SHP77 (cell line): ENCODE measurements at places on chromosomes 1 and 21.

DNA sequence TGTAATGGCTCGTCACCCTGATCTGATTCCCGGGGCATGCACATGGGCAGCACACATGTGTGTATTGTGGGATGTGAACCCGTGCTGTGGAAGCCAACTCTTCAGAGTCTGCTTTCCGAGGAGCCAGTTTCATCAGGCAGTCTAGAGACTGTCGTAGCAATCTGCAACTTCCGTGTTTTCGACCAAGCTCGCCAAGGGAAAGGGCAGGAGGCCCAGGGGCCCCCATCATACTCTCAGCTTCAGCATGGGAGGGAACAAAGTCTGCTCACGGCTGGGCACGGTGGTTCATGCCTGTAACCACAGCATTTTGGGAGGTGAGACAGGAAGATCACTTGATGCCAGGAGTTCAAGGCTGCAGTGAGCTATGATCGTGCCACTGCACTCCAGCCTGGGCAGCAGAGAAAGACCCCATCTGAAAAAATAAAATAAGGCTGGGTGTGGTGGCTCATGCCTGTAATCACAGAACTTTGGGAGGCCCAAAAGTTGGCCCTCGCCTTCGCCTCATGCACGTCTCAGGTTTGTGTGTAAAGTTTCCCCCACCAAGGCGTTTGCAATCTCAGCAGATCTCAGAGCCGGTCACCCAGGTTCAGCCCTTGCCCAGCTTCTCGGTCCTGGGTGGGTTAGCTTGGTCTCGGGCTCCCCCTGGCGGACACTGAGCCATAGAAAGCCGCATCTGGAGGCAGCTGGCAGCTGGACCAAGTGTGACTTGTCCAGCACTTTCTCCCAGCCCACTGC is 48.5 kb upstream of the SLC25A33 start:
- DNase-seq = peak; percentile 71

- no peak for DNase-seq
These were observed 19.1 kb upstream of the CD101 start for GRCh38 chr1:116982319-116983004.

DNA sequence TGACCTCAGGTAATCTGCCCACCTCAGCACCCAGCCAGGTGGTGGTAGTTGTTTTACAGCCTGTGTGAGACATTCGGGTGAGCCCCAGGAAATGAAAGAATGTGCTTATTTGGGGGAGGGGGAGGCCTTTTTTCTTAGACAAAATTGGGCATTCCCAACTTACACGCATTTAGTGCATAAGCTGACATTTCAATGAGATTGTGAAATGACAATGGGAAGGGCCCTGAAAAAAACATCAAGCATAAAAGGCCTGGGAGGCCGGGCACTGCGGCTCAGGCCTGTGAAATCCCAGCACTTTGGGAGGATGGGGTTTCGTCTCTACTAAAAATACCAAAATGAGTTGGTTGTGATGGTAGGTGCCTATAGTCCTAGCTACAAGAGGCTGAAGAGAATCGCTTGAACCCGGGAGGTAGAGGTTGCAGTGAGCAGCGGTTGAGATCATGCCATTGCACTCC is 5.0 kb downstream of the GAS5 start:
- DNase-seq = no peak

GRCh38 chr21:42682661-42683210 is 29.3 kb downstream of the PDE9A start:
- DNase-seq = no peak

DNA sequence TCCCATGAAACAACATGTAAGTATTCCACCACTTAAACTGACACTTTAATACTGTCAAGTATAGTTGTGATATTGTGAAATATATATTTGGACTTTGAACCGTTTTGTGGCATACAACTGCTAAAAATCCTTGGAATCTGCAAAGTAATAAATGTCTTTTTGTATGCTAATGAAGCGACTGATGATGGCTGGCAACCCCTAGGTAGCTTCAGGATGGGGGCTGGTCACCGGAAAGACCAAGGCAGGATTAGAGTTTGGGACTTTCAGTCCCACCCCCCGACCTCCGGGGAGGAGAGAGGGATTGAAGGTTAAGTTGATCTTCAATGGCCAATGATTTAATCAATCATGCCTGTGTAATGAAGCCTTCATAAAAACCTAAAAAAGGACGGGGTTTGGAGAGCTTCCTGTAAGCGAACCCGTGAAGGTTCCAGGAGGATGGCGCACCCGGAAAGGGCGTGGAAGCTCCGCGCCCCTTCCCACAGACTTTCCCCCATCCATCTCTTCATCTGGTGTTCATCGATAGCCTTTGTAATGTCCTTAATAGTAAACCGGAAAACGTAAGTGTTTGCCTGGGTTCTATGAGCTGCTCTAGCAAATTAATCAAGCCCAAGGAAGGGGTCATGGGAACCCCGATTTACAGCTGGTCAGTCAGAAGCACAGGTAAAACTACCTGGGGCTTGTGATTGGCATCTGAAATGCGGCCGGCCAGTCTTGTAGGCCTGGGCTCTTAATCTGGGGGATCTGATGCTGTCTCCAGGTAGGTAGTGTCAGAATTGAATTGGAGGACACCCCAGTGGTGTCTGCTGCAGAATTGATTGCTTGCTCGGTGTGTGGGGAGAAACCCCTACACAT is 1.8 kb upstream of the ZNF281 start:
- DNase-seq = no peak

DNA sequence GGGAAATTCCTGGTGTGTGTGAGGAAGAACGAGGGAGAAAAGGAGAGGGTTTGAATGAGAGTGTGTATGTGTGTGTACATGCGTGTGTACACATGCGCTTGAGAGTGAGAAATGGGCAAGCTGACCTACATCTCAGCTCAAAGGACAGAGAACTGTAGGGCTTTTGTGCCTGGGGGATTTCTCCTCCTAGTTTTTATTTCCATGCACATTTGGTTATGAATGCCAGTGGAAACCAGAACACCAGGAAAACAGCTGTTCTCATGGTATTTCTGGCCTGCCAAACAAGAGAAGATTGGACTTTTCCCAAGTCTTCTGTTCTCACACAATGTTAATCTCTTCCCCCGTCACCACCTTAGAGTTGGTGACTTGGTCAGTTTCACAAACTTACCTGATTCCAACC is 45.2 kb downstream of the SLC44A3 start:
- no peak for DNase-seq

- DNase-seq = no peak
These were observed 87.2 kb downstream of the MRPL37 start for GRCh38 chr1:54287176-54287650.

DNA sequence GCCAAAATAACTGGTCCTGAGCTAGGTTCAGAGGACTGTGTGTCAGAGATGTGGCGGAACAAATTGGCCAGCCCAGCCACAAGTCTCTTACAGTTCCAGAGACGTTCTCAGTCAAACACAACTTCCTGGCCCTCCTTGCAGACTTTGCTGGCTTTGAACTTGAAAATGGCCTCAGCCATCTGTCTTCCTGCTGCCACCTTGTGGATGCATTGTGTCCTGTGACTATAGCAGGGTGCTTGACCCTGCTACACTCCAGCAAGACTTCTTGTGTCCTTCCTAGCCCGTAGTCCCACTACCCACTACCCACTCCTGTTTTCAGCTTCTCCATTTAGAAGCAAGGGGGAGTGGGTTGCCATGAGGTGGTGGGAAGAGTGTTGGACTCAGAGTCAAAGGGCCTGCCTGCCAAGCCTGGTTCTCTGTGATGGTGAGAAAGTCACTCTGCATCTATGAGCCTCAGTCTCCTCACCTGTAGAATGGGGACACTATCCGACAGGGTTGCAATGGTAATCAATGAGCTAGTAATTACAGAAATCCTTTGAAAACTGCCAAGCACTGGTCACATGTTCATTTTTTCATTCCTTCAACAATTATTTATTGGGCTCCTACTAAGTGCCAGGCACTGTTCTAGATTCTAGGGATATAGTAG is 109.9 kb downstream of the IGSF21 start:
- no peak for DNase-seq

GRCh38 chr1:39677645-39678044 is 5.7 kb upstream of the NT5C1A start:
- no peak for DNase-seq

DNA sequence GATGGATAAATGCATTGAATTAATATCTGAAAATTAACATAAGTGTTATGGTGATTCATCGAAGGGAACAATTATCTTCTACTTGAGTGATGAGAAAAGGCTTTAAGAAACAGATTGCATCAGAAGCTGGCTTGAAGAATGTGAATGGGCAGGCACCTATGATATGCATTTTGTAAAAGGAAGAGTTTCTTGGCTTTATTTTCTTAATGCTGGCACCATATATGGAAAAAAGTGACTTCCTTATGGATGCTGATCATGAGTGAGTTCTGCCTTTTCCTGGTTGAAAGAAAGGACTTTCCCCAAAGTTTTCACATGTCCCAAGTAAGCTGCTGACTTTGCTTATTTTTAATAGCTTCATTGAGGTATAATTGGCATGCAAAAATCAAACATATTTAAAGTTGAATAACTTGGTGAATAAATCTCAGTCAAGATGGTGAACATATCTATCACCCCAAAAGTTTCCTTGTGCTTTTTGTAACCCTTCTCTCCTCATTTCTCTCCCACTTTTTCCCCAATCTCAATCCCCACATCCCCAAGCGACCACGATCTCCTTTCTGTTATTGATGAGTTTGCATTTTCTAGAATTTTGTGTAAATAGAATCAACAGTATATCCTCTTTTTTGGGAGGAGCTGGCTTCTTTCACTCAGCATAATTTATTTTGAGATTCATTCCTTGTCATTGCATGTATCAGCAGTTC is 74.2 kb downstream of the SPATA46 start:
- DNase-seq = no peak

DNA sequence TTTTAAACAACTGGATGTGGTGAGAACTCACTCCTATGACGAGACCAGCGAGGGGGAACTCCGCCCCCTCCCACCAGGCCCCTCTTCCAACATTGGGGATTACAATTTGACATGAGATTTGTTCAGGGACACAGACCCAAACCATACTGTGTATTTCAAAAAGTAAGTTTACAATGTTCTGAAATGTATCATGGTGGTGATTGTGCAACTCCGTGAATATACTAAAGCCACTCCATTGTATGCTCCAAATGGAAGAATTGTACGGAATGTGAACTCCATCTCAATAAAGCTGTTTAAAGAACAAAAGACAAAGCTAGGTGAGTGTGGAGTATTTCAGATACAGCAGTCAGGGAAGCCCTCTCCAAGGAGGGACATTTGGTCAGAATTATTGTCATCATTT is 432.1 kb upstream of the VAMP3 start:
- no peak for DNase-seq

- no peak for DNase-seq
These were observed 71.4 kb upstream of the PAPPA2 start for GRCh38 chr1:176391621-176392020.

GRCh38 chr1:5494518-5494917 is 497.7 kb downstream of the NPHP4 start:
- no peak for DNase-seq

- no peak for DNase-seq
These were observed 1.5 kb downstream of the CDC7 start for GRCh38 chr1:91501971-91502671.

GRCh38 chr1:65921446-65921845 is 128.8 kb downstream of the PDE4B start:
- DNase-seq = no peak

DNA sequence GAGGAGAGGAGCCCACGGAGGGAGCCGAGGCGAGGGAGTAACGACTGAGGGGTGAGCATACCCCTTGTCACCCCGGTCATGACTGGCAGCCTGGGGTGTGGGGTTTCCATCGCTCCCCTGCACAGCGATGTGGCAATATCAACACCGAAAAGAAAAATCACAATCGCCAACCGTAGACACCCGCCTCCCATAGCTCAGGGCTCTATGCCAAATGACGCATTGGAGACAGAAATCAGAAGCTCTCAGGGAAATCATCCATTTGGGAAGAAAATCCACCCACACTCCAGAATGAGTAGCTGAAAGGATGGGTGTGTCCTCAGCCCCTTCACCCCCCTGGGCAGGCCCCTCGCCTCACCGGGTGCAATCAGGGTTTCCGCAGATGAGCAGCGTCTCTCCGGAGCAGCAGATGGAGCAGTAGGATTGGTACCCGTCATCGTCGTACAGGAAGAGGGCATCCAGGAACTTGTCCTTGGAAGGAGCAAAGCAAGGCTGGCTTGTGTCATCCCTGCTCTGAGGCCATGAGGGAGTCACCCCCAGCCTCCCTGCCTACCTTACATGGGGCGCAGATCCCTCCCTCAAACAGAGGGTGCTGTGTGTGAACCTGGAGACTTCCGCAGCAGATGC is 2.5 kb downstream of the DNMT3L start:
- DNase-seq = no peak

DNA sequence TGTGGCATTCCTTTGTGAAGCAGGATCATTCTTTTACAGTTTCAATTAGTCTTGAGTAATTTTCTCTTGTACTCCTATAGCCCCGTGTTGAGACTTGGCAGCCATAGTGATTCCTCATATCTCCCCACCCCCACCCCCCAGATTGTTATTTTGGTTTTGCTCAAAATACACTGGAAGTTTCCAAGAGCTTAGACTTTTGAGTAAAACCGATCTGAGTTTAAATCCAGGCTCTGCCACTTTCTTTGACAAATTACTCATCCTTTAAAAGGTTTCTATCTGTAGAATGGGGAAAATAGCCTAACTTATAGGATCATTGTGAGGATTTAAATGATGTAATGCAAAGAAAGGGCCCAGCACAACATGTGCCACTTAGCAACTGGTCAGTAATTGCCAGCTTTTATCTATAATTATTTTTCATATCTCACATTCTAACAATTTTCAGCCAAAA is 53.1 kb upstream of the RC3H1 start:
- no peak for DNase-seq

DNA sequence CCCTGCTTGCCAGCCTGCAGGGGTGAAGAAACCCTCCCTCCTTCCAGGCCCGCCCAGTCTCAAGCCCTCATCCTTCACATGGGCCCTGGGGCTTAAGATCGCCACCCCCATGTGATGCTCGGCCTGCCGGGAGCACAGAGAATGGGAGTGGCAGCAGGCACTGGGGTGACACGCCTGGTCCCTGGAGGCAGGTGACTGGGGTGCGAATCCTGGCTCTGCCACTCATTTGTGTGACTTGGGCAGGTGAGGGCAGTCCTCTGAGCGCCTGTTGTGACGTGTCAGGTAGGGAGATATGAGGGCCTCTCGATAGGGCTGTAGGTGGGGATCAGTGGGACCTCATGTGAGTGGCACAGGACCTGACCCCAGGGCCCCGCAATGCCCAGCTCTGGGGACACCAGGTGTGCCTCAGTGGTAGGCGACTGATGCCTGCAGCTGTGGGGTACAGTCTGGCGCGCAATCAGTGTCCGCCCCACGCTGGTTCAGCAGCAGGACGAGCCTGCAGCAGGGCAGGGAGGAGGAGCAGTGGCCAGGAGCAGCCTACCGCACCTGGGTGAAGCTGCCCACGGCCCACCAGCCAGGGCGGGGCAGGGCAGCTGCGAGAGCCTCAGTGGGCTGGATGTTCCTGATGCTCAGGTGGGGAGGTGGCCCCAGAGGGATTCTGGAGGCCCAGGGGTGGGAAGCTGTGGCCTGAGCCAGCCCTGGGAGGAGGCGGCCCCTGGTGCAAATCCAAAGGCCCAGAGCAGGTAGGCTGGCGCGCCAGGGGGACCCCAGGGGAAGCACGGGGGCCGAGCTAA is 6.2 kb downstream of the SH2D5 start:
- no peak for DNase-seq

DNA sequence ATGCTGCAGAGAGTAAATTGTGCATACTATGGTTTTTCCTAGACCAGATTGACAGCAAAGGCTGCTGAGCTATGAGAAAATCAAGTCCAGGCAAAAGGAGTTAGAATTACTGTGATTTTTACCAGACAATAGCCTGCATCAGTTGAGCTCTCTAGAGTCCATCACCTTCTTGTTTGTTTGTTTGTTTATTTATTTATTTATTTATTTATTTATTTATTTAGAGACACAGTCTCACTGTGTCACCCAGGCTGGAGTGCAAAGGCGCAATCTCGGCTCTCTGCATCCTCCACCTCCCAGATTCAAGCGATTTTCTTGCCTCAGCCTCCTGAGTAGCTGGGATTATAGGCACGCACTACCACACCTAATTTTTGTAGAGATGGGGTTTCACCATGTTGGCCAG is 24.2 kb upstream of the ABCB10 start:
- DNase-seq = no peak
